ENCODE measurements at places on chromosomes 12 and 14.

GRCh38 chr12:70069221-70070105 is 173.8 kb upstream of the CNOT2 start:
- no peak for DNase-seq

- DNase-seq = no peak
Observed at GRCh38 chr12:30926243-30927221, at the start of gene TSPAN11. Gene TSPAN11 (plus strand): TSS chr12:30926748. CDS start chr12:30953992, 27,244 bp downstream.

DNA sequence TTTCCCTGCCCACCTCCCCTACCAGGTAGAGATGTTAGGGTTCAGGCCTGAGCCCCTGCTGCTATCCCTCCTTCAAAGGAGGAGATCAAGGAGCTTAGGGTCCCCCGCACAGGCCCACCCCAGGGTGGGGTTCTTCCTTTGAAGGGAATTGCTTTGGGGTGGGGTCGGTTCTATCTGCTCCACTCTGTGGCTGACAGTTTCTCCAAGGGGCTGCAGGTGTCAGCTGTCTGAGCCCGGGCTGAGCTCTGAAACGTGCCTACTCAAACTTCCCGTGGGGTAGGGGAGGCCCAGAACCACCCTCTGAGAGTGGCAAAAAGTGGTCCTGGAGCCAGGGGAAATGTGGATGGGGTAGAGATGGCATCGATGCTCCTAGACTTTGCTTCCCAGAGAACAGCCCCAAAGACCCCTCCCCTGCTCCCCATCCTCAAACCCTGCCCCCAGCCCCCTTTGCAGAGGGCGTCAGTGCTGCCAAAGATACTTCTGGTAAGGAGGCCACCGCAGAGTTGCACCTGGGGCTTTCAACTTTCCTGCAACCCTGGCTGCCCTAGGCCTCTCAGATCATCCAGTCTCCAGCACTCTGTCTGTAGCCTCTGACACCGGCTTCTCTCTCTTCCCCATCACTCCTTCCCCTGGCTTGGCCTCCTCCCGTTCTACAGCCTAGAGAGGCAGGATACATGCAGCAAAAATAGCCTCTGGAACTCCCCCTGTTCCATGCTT is 6.3 kb upstream of the CD4 start:
- DNase-seq = no peak

DNA sequence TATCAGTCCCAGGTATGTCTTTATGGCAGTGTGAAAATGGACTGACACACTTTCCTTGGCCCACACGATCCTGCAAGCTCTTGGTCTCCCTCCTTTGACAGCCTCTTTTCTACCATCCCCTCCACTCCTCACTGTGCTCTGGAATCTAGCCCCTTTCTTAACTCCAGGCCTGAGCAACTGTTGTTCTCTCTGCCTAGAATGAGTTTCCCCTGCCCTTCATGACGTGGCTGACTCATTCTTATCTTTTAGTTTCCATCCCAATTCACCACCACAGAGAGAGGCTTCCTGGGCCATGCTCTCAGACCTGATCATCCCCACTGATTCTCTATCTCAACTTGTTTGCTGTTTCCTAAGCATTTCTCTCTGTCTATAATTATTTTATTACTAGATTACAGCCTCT is 157.4 kb upstream of the HMGA2 start:
- DNase-seq = no peak

- DNase-seq = peak; percentile 1
Observed at GRCh38 chr12:53456654-53457366, 4.9 kb downstream of the PCBP2 start.

DNA sequence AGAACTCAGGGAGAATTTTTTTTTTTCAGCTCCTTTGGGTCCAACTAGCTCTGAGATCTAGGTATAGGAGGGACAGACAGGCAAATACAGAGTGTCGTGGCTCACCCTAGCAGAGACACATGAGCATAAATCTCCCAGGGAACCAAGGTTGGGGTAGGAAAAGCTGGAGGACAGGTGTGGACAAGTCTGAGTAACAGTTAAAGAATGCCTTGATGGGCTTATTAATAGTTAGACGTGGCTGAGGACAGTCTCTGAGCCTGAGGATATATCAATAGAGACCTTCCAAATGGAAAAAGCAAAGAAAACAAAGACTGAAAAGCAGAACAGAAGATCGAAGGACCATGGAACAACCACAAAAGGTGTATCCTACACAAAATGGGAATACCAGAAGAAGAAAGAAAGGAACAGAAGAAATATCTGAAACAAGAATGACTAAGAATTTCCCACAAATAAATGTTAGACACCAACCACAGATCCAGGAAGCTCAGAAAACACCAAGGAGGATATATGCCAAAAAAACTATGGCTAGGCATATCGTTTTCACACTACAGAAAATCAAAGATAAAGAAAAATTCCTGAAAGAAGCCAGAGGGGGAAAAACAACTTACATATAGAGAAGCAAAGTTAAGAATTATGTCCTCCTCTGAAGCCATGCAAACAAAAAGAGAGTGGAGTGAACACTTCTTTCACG is 80.9 kb downstream of the PTPRB start:
- no peak for DNase-seq

GRCh38 chr14:48914921-48915320 is 671.3 kb downstream of the RPS29 start:
- DNase-seq = no peak

DNA sequence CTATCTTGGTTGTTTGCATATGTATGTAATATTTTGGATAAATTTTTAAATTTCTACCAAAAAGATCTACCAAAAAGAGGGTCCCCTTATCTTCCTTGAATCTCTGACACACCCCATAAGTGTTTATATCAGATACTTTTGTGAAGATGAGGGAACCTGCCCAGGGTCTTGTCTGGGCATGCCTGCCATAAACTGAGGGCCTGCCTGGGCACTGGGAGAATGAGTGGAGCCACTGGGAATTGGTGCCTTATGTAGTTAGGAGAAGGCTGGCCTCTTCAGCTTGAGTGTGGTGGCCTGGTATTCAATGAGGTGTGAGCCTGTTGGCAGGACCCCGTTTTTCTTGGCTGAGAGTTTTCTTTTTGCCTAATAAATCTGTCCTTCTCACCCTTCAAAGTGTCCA is 46.5 kb downstream of the OR9K2 start:
- no peak for DNase-seq

DNA sequence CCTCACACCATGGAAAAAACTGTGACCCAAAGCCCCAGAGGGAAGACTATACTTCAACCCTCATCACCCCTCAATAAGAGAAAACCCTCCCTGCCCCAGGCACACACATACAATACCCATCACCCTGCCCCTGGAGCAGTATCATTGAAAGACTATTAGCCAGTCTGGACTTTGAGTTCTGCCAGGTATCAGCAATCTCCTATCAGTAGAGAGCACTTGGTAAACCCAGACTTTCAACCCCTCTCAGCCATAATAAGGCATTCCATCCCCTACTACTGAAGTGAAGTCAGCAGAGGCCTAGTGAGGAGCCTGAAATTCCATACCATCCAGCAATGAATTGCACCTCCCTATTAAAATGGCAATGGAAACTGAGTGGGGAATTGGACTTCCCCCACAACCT is 16.4 kb upstream of the PRKD1 start:
- DNase-seq = no peak

- DNase-seq = no peak
Observed at GRCh38 chr12:66763467-66763866, 84.6 kb upstream of the GRIP1 start.

- DNase-seq = no peak
Observed at GRCh38 chr14:27050208-27050607, 452.4 kb upstream of the NOVA1 start.

GRCh38 chr12:130878193-130879185 is 6.6 kb downstream of the RAN start:
- no peak for DNase-seq

- no peak for DNase-seq
Observed at GRCh38 chr12:99680276-99680675, 32.7 kb downstream of the GARIN6 start.

DNA sequence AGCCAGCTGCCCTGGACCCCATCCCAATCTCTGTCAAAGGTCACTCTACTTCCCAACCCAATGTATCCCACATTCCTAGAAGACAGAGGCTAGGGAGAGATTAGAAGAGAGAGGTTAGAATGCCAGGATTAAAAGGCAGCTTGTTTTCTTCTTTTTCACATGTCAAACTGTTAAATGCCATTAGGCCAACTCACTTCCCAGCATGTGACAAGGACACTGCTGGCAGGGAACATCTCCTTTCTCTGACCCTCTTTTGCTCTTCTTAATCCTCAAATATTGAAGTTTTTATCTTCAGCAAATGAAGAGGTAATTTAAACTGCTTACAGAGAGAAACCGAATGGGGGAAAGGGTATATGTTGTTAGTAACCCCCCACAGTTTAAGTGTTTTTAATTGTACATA is 89.1 kb downstream of the BBS10 start:
- no peak for DNase-seq

DNA sequence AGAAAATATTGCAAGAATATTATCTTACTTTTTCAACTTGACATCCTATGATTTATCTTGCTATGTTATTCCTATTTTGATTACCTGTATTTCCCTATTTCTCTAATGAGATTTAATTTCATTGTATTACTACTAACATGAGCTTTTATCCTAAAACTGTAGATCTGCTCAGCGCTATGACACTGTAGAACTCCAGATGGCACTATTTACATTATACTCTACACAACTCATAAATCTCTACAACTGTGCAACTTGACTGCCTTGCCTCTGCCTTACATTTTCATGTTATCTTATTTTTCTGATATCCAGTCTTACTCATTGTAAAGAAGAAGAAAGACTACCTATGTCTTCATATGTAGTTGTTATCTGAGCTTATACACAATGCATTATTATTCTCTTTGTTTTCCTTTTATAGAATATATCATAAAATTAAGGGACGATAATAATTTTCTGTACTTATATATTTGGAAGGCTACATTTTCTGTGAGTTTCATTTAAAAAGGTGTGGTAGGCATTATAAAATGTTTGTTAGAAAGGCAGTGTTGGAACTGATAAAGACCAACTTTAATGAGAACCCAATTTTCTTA is 24.1 kb downstream of the NUP37 start:
- peak; percentile 3 for DNase-seq

DNA sequence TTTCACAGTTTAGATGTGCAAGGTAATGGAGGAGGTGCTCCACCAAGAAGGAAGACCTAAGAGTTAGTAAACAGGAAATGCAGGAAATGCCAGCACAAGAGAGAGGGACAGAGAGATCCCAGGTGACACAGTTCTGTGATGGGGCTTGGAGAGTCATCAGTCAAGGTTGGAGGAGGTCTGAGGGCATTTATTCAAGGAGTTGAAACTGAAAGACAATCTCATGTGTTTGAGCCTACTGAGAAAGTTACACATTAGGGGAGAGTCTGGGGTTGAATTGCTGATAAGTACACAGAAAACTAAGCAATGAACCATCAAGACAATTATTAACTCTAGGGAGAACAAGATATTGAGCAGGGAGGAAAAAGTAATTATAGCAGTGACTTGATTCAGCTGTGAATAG is 138.5 kb downstream of the ANO6 start:
- DNase-seq = no peak

DNA sequence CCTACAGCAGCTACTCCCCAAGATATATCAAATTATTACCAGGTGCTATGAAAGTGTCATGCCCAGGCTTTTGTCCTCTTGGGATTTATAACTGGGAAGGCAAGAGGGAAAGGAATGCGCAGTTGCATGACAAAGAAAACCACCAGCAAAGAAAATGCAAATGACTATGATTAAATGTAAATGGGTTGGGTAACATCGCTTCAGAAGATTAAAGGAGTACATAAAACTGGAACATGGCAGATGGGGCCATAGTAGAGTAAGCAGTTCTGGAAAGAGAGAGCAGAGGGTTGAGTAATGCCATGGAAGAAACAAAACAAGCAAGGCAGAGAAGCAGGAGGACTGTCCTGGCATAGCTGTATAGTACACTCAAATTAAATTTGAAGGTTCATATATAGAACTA is 493.1 kb downstream of the NOVA1 start:
- DNase-seq = no peak

GRCh38 chr14:51367600-51367931 is 127.5 kb downstream of the TMX1 start:
- DNase-seq = no peak

DNA sequence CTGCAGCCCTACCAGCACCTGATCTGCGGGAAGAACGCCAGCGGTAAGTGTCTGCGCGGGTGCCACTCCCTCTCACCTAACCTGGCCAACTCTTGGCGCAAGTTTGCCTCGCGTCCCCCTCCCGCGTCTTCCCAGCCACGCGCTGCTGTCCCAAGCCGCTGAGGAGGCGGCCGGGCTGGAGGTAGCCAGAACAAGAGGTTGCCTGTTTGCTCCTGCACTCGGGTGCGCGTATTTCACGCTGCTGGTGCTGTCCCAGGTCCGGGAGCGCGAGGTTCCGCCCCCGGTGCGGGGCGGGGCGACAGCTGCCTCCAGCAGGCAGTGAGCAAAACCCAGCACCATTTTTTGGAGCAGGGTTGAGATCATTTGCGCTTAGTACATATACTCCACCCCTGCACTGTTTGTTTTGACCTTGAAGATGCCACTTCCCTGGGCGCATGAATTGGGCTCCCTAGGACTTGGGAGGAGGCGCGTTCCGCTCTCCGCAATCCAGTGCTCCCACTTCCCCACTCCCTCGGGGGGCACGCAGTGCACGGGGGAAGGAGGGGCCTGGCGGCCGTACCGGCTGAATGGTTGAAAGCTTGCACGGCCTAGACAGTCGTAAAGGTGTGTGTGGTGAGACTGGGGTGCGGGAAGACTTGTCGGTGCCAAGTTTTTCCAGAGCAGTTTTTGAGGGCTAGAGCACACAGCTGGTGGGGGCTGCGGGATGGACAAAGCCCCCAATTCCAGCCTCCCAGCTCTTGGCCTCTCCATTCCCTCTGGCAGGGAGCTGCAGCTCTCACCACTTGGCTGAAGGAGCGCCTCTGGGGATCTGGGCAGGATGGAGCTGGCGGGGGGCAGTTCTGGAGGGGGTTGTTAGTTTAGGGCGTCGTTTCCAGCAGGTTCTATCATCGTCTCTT is 226.9 kb upstream of the CRY1 start:
- DNase-seq = no peak

DNA sequence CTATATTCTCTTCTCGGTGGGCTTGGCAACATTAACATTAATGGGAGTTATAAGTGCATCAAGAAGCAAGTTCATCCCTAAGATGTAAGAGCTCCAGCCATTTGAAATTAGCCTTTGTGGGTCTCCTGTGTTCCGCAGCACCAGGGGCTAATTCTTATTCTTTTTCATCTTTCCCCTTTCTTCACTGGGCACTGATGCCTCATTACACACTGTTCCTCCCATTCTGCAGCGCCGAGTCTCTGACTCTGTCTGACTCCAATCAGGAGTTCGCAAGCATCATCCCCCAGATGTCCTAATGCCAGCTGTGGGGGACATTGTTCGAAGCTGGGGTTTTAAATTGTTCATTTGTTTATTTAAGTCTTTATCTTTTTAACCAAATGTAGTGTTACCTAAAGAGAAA is 341.3 kb downstream of the EGLN3 start:
- DNase-seq = no peak

GRCh38 chr12:18899162-18899561 is 161.2 kb downstream of the CAPZA3 start:
- DNase-seq = no peak

- no peak for DNase-seq
Observed at GRCh38 chr12:18160901-18161300, 70.9 kb upstream of the RERGL start.

Data from RPMI8226 (cell line).